NCI-H1092 (cell line): ENCODE measurements at places on chromosomes 2 and 18.

GRCh38 chr2:138107288-138107687, 143.0 kb downstream of the HNMT start:
- DNase-seq, result no peak

GRCh38 chr2:147855316-147855715, 10.5 kb downstream of the ACVR2A start:
- no peak for DNase-seq

- DNase-seq, result no peak
Measured at GRCh38 chr2:15971351-15971750, 31.0 kb downstream of the MYCN start.

- no peak for DNase-seq
Measured at GRCh38 chr2:186031229-186031628, 292.6 kb downstream of the FSIP2 start.

- DNase-seq, result no peak
Measured at GRCh38 chr2:36672199-36672598, 24.3 kb upstream of the VIT start.

GRCh38 chr2:218839430-218839829, 7.8 kb upstream of the PRKAG3 start:
- no peak for DNase-seq

DNA sequence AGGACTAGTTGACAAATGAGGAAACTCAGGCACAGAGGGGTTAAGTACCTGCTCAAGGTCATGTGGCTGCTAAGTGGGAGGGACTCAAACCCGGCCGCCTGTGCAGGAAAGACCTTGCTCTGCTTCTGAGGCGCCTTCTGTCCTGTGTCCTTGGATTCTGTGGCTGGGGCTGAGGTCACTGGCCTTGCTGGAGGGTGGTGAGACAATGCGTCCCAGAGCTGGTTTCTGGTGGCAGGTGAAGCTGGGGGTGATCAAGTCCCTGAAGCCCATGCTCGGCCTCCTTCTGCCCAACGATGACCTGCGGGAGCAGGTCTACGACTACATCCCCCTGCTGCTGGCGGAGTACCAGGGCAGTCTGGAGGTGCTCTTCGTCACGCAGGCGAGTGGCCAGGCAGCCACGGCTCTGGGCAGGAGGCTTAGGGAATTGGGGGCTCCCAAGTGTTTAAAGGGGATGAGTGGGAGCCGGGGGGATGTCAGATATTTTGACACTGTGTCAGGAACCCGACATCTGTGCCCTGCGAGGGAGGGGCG, 16.1 kb downstream of the MROH2A start:
- DNase-seq, result no peak

- DNase-seq, result no peak
Measured at GRCh38 chr2:45627911-45628310, 16.8 kb upstream of the SRBD1 start.

GRCh38 chr2:24586955-24587354, 95.9 kb downstream of the NCOA1 start:
- DNase-seq, result no peak

GRCh38 chr2:235194836-235195235, 243.0 kb downstream of the SH3BP4 start:
- no peak for DNase-seq

DNA sequence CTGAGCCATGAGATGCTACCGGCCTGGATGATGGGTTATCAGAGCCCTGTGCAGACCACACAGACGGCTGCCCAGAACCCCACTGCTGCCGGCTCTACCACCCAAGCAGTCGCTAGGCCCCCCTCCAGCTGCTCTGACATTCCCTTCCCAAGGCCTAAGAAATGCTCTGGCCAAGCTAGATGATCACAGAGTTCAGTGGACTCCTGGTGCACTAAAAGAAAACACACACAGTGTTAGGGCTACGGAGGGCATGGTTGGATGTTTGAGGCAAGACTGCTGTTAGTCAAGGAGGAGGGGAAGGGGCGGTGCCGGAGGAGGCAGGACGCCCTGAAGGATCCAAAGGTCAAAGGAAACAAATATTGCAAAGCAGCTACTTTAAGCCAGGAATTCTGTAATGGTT, 174.5 kb downstream of the MYCN start:
- DNase-seq, result no peak

DNA sequence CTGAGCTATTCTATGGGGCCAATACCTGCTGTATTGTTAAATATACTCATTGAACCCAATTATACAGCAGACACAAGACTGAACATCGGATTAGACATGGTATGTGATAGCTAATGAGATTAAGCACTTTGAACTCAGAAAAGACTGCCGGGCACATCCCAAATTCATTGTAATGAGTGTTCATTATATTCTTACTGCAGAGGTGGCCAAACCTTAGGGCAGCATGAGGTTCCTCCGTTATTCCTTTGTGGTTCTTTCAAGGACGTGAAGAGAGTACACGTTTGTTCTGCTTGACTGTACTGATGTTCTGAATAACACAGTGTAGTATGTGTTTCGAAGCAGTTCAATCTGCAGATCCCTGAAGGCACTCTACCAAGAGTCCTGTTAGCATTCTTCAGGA, 78.4 kb downstream of the KIF5C start:
- DNase-seq, result no peak

- DNase-seq, result no peak
Measured at GRCh38 chr2:39632876-39633275, 32.8 kb upstream of the TMEM178A start.

DNA sequence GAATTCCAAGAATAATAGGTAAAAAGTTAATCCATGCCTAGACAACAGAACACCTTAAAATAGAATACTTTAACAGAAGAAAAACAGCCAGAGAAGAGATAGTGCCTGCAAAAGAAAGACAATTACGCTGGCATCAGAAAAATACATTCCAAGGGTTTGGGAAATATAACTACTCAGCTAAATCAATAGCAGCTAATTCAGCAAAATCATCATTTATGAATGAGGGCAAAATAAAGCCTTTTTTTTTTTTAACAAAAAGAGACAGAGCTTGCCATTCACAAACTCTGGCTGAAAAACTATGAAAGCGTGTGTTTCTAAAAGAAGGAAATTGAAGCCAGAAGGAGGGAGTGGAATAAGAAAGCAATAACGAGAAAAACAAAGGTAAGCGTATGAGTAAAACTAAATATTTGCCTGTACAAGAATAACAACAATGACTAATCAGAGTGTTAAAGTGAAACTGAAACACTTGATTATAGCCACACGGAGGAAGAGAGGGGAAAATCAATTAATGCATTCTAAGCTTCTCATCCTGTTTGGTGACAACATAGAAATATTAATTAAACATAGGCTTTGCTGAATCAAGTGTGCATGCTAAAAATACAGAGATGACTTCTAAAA, 90.2 kb downstream of the EHD3 start:
- DNase-seq, result no peak

DNA sequence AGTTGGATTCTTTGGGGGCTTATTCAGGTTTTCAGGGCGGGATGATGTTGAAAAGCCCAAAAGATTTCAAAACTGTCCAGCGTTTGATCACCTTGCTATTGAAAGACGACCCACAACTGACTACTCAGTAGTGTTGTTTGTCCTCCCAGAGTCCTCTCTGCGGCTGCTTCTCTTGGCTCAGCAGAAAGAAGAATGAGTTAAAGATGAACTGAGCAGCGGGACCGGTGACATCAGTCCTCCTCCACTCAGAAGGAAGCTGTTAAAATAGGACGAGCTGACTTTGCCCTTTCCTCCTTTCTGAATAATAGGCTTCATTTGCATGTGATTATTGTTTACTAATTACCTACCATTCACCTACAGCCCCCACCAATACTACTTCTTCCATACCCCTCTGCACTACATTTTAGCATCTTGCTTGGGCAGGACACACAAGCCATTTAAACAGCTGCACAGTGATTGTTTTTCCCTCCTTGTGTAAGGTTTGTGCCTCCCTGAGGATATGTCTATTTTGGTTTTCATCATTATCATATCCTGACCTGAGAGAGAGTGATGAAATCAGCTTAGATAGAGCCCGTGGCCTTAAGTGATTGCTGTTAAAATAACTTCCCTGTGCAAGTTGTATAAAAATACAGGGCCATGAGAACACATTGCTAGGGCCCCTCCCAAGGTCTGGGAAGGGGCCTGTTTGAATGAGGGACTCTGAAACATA, 261.8 kb downstream of the FHOD3 start:
- no peak for DNase-seq

GRCh38 chr18:23032030-23032582, 99.0 kb downstream of the RBBP8 start:
- DNase-seq, result no peak

DNA sequence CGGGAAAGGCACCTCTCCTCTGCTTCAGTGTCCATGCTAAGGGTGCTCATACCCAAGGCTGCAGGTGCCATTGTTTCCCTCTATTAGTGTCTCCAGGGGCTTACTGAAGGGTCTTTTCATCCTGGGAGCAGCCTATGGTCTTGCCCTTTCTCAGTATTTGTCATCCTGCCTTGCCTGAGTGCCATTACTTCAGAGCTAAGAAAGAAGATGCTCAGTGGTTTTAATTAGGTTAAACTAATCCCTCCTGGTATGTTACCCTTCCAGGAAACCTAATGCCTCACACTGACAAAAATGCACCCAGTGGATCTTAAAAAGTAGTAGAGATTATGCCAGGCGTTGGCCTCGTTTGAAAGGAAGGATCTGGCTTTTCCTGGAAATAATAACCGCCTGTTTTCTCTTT, 151.4 kb downstream of the LRRTM1 start:
- DNase-seq, result no peak

DNA sequence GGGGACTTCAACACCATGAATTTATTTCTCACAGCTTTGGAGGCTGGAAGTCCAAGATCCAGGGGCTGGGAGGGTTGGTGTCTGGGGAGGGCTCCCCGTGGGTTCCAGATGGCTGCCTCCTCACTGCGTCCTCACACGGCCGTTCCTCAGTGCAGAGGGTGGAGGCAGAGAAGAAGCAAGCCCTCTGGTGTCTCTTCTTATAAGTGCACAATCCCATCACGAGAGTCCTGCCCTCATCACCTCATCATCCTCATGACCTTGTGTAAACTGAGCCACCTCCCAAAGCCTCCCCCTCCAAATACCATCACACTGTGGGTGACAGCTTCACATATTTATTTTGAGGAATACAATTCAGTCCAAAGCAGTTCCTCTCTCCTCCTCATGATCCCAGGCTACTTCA, 26.3 kb downstream of the TMEM163 start:
- no peak for DNase-seq

- DNase-seq, result no peak
Measured at GRCh38 chr2:207472343-207473048, 57.3 kb upstream of the CREB1 start.

DNA sequence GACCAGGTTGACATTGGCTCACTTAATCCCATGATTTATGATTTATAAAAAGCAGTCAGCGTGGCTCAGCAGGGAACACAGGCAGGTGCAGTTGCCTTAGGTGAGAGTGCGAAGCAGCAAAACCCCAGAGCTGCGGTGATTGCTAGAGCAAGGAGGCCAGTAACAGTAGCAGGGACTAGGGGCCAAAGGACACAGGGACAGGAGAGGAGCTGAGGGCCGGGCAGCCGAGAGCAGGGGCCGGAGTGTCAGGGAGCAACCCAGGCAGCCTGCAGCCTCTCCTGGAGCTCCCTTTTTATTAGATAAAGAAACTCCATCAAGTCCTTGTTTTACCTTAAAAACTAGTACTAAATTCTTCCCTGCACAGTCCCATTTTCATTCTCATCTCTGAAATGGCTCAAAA, 4.3 kb downstream of the MC2R start:
- no peak for DNase-seq

GRCh38 chr18:68104036-68104435, 587.5 kb upstream of the DSEL start:
- no peak for DNase-seq

DNA sequence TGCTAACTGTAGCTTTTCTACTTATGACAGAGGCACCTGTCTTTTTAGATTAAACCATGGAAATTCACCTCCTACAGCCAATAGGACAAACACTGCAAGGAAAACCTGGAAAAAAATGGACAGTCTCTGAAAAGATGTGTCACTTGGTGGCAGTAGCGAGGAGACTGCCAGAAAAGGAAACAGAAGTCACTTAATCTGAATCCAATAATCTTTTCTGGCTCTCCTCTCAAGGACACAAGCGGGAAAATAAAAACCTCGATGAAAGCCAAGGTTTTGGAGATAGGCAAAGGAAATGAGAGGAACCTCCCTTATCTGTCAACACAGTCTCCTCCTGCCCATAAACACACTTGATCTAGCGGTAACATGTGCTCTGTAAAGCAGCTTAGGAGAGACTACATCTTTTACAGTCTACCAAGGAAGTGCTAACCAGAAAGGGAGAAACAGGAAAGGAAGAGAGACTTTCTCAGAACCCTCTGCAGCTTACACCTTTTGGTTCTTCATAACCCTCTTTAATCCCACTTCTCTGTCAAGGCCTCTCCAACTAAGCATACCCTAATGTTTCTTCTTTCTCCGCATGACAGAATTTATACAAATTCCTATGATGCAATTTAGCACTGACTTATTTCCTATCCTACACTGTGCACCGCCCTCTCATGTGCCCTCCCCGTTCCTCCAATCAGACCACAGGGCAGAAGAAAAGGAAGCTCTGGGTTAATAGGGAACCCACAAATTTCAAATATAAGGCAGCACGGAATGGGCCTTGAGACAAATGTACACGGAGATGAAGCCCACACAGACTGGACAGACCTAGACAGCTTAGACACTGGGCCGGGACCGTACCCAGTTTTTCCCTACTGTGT, 52.8 kb downstream of the CLASP1 start:
- no peak for DNase-seq

- DNase-seq, result no peak
Measured at GRCh38 chr2:134663451-134664450, 55.0 kb downstream of the TMEM163 start.

GRCh38 chr2:42110641-42111322, 58.4 kb upstream of the EML4 start:
- no peak for DNase-seq

DNA sequence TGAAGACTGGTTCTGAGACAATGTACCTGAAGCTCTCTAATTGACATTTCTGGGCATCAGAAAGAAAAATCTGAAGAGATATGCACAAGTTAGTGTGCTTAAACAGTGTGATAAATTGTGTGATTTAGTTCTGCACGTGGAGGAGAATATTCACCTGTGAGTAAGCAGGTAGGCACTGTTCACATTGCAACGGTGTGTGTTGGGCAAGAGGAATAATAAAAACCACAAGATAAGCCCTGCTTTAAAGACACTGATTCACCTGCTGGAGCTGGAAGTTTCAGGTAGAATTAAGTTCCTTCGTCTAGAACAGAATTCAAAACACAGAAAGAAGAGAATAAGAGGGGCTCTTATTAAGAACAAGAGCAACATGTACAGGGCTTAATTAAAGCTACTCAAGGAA, 864.3 kb upstream of the SOX11 start:
- DNase-seq, result no peak

DNA sequence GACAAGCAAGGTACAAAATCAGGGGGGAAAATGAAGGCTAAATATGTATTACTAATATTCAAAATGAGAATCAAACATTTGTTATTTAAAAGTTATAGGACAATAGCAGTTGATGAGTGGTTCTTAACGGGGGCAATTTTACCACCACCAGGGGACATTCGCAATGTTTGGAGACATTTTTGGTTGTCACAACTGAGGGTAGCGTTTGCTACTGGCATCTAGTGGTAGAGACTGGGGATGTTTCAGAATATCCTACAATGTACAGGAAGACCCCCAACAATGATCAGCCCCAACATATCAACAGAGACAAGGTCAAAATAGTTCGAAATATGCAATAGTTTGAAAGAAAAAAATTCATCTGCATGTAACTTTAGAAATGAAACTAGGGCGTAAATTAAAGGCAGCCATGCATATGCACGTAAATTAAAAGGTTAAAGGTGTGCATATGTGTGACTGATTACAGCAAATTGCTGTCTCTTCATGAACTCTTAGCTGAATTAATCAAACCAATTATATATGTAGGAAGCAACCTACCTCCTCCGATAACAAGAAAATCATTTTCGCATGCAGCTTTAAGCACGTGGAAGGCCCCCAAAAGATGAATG, 61.2 kb upstream of the CUL3 start:
- DNase-seq, result no peak
